Naive thymus-derived CD8-positive, alpha-beta T cell (primary cell): ENCODE measurements at places on chromosomes 6 and 20.

DNA sequence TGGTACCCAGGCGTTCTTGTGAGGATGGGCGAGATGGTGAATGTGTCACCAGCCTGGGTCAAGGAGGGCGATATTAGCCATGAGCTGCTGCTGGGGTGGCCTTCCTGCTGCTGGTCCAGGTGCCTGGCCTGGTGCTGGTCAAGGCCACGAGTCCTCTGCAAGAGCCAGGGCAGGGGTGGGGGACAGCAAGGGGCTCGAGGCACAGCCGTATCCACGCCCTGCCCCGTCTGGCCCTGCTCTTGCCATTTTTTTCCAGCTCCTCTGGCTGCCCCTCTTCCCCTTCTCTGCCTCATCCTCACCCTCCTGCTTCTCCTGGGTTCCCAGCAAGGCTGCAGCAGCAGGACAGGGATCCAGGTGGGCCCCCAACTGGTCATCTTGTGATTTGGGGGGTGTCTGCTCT is 51.2 kb downstream of the CDH4 start:
- no peak for DNase-seq

- DNase-seq = no peak
These were observed 26.7 kb upstream of the SRC start for GRCh38 chr20:37319151-37319671.

GRCh38 chr20:20561841-20562240 is 150.6 kb downstream of the RALGAPA2 start:
- no peak for DNase-seq

DNA sequence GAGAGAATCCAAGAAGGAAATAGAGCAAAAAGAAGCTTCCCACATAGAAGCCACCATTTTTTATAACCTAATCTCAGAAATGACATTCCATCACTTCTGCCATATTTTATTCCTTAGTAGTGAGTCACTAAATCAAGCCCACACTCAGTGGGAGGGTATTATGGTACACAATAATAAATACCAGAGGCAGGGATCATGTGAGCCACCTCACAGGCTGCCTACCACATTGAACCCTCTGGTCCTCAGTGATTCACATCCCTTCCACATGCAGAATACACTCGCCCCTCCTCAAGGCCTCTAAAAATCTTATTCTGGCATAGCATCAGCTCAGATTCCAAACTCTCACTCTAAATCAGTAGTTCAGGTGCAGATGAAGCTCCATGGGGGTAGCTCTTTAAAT is 49.4 kb downstream of the TMC2 start:
- no peak for DNase-seq

DNA sequence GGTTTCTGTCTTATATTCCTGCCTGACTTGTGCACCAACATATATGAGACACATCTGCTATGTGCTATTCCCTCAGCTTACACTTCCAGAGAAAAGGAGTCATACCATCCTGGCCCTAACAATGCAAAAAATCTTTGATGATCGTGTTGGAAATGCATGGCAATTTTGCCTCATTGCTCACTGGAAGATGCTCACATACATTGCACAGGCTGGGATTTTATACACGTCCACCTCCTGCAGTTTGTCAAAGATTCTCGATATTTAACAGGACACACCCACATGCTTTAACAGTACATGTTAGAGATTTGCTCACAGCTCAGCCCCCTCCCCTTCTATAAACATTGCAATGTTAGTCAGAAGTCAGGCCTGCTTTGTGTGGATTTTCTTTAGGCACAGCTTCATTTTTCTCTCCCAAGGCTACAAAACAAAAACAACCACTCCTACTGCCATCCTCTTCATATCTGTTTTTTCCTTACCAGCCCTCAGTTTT is 66.1 kb downstream of the ADGB start:
- DNase-seq = no peak

GRCh38 chr6:139184047-139184446 is 49.2 kb downstream of the HECA start:
- no peak for DNase-seq

DNA sequence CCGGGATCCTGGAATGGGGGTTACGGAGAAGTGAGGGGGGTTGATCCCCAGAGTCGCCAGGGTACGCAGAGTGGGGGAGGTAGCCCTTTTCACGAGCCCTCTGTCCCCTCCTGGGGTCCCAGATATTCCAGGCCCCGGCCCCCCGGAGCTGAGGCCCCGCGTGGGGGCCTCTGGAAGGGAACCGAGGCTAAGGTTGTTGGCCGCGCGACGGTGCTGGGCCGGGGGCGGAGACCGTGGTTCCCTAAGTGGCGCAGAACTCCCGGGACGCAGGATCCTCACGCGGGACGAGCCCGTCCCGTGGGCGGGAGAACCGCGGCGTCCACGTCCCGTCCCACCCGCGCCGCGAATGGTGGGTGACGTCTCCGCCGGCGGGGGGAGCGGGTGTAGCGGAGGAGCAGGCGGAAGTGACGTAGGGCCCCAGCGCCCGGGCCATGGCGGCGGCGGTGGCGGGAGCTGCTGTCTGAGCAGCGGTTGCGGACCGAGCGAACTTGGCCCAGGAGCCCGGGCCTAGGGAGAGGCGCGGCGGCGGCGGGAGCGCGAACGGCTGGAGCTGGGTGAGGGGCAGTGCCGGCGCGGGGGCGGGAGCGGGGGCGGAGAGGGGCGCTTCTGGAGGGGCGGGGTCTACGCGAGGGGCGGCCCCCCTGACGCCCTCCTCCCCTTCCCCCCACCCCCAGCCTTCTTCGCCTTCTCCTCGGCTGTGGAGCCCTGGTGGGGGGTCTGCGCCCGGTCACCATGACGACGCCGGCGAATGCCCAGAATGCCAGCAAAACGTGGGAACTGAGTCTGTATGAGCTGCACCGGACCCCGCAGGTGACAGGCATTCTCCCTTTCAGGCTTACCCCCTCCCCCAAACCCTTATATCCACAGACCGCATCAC is at the start of gene RING1:
Gene RING1, plus strand, starts transcription at position 410 of the 877 bp plus-strand sequence. Its CDS starts 323 bp downstream, at position 733.
- peak; percentile 90 for DNase-seq

DNA sequence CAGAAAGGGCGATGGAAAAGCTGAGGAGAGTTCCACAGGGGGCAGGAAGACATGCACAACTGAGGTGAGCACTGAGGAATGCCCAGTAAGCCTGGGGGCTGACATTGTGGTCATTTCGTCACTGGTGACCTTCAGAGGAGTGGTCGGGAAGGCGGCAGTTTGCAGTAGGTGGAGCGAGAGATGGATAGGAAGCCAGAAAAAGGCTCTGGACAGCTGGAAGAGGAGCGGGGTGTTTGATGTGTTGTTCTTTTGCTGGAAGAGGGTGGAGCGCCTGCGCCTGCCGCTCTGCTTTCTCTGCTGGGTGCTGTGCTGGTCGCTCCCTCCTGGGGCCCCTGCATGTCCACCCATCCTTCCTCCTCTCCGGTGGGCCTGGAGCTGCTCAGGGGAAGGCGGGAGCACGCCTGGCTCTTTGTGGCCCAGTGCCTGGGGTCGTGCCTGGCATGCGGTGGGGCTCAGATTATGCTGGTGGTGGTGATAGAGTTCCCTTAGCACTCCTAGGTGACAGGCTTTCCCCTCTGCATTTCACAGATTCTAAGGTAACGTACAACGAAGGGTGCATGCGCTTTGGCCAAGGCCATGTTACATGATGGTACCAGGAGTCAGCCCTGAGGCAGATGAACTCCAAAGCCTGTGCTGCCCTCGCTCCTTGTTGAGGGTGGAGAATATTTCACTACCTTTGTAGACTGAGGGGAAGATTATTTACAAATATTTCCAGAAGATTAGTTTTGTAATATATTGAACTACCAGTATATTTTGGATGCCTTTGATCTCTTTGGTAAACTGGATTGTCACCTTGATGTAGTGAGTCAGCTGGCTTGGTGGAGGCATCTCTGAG is 20.9 kb downstream of the ARID1B start:
- no peak for DNase-seq

- DNase-seq = no peak
These were observed 71.2 kb downstream of the LY86 start for GRCh38 chr6:6659600-6660327.

DNA sequence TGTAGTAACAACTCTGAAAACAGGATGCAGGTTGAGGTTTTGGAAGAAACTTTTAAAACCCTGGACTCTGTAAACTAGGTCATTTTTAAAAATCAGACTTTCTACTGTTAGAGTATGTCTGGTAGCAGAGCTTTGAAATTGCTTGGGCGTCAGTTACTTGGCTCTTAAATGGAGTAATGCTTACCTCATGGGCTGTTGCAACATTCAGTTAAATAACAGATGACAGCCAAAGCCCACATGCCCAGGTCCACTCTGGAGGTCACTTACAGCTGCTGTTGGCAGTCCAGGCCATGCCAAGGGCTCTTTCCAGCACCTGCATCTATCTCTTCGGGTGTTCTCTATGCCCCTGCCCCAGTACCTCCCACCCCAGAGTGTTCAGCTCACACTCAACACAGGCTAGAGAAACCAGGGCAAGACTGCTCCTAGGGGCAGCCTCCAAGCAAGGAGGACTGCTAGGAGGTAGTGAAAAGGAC is 96.4 kb downstream of the BANF2 start:
- DNase-seq = no peak

GRCh38 chr6:155108070-155108820 is 113.1 kb downstream of the TIAM2 start:
- DNase-seq = no peak

DNA sequence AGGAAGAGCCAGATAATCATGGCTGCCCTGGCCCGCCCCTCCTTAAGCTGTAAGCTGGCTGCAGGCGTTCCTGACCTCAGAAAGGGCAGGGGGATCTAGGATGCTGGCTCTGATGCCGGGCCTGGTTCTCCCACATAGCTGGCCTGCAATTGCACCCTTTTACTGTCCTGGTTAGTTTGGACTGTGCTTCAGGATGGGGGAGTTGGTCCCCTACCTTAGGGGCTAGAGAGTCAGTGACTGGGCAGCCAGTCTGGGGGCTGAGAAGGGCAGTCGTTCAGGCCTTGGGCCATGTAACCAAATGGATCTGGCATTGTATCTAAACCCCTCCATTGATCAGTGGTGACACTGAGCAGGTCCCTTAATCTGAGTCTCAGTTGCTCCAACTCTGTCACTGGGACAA is 40.7 kb downstream of the TGM3 start:
- no peak for DNase-seq

DNA sequence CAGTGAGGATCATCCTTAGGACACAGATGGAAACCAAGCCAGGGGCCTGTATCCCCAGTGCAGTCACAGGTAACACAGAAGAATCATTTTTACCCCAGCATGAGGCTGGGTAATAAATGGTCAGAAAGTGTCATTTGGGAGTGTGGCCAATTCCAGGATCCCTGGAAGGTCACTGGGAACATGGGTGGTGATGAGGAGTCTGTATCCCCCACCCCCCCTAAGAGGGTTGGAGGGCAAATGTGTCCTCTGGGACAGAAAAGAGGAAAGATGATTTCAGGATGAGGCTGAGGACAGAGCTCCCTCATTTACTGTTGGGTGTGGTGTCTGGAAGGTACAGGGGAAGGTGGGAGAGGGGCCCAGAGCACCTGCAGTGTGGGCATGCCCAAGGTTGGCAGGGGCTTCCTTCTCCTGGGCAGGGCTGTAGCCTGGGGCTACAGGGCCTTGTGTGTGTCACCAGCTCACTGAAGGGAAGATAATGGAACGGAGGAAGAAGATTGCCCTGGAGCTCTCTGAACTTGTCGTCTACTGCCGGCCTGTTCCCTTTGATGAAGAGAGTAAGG is 34.5 kb downstream of the PLCG1 start:
- DNase-seq = no peak

- DNase-seq = no peak
These were observed 139.2 kb downstream of the AHI1 start for GRCh38 chr6:135358251-135358821.

DNA sequence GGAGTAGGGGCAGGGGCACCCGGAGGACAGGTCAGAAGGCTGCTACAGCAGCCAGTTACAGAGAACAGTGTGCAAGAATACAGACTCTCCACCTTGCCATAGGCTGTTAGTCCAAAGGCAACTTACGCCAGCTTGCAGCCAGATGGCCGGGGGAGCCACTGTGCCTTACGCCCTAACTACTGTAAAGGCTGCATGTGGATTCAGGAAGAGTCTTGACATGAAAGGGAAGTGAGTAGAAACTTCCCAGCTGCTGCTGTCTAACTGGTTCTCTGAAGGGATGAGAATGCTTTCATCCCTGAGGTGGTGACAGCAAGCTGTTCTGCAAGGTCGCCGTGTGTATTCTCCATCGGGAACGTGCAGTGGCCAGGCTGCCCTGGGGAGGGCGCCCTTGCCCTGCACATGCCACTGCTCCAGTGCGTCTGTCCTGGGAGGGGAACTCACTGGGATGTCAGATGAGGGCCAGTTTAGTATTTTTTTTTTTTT is 46.1 kb downstream of the LYRM4 start:
- no peak for DNase-seq

DNA sequence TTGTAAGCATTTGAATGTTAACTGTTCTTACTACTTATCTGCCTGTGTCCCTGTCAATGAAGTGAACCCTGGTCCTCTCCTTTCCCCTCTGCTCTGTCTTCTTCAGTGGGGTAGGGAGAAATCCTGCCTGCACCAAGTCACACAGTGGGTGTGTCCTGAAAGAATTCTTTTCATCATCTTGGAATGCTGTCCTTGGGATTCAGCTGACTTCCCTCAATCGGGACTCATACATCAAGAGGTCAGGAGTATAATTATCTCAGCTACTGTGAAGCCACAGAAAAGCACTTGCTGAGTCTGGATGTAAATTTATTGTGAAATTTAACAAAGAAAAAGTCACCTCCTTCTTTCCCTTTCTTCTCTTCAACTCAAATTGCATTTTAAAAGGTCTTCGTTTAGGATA is 328.5 kb downstream of the SOX4 start:
- no peak for DNase-seq

DNA sequence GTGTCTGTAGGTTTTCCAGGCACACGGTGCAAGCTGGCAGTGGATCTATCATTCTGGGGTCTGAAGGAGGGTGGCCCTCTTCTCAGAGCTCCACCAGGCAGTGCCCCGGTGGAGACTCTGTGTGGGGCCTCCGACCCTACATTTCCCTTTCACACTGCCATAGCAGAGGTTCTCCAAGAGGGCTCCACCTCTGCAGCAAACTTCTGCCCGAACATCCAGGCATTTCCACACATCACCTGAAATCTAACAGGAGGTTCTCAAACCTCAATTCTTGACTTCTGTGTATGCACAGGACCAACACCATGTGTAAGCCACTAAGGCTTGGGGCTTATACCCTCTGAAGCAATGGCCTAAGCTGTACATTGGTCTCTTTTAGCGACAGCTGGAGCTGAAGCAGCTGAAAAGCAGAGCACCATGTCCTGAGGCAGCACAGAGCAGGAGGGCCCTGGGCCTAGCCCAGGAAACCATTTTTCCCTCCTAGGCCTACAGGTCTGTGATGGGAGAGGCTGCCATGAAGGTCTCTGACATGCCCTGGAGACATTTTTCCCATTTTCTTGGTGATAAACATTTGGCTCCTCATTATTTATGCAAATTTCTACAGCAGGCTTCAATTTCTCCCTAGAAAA is 253.3 kb downstream of the ERMARD start:
- DNase-seq = peak; percentile 5
